ENCODE measurements at places on chromosomes 7 and 10.

GRCh38 chr7:54664235-54665228, 94.5 kb downstream of the SEC61G start:
- DNase-seq, result peak; percentile 65

- no peak for DNase-seq
Observed at GRCh38 chr7:44976040-44976745, 2.6 kb downstream of the MYO1G start.

DNA sequence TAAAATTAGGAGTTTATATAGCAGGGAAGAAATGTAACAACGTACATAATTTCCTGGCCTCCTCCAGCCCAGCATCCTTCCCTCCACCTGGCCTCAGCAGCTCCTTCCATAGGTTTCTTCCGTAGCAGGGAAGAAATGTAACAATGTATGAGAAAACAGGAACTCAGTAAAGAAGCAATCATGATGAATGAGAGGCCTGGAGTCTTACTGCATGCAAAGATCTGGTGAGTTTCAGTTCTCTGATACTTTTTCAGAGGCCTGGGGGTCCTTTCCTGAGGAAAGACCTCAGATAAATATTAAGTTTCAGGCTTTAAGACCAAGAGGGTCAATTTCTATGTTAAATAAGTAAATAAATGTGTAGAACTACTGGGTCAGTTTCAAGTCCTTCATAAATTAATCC, 155.7 kb upstream of the C7orf33 start:
- DNase-seq, result no peak

- no peak for DNase-seq
Observed at GRCh38 chr7:34133983-34134782, 228.8 kb downstream of the BMPER start.

GRCh38 chr7:42736931-42737330, 174.9 kb downstream of the C7orf25 start:
- DNase-seq, result no peak

DNA sequence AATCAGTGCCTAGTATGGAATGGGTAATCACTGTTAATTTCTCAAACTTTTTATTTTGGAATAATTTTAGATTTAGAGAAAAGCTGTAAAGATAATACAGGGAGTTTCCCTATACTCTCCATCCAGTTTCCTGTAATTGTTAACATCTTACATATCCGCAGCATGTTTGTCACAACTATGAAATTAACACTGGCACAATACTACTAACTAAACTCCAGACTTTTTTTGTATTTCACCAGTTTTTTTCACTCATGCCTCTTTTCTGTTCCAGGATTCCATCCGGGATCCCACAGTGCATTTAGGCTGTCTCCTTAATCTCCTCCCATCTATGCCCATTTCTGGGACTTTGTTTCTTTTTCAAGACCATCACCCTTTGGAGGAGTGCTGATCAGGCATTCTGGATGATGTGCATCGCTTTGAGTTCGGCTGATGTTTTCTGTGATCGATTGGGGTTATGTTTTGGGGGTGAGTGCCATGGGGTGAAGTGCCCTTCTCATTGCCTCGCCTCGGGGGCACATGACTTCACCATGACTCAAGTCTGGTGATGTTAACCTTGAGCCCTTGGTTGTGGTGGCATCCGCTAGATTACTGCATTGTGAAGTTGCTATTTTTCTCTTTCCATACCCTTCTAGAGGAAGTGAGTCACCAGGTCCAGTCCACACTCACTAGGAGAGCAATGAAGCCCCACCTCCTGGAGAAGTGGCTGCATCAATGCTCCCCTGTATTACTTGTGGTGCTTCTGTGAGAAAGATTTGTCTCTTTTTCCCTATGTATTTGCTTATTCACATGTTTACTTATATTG, 43.9 kb upstream of the GRB10 start:
- DNase-seq, result no peak

GRCh38 chr7:150435390-150436073, 14.9 kb upstream of the GIMAP8 start:
- DNase-seq, result peak; percentile 13

DNA sequence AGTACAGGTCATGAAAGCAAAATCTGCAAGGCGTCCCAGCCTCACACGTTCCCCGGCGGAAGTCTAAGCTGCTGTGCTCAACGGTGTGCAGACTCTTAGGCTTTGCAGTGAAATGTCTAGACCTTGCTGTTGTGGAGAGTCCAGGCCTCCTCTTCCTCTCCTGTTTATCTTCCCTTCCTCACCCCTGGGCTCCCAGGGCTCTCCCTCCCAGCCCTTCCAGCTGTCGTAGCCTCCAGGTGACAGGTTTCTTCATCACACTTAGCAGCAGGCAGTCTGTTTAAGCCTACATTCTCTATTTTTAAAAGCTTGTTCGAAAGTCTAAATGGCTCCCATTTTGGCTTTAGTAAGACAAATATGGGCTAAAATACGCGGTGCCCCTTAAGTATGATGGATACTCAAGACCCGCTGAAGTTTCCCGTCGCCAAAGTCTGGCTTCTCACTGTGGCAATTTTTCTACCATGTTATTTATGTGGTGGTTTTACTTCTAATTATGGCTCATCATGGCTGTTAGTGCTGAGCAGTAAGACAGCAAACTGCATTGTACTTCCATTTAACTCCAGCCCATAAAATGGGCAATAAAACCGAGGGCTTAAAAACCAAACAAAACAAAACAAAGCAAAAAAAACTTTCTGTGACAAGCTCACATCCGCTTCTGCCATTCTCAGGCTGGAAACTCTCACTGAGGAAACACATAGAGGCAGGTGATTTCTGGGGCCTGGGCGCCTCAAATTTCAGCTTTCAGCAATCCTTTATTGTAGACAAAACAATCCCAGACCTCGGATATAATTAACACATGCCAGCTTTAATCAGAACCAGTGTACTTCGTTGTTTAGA, 243.2 kb downstream of the SNX10 start:
- DNase-seq, result no peak

GRCh38 chr10:100158044-100158805, 27.6 kb downstream of the ERLIN1 start:
- DNase-seq, result no peak

DNA sequence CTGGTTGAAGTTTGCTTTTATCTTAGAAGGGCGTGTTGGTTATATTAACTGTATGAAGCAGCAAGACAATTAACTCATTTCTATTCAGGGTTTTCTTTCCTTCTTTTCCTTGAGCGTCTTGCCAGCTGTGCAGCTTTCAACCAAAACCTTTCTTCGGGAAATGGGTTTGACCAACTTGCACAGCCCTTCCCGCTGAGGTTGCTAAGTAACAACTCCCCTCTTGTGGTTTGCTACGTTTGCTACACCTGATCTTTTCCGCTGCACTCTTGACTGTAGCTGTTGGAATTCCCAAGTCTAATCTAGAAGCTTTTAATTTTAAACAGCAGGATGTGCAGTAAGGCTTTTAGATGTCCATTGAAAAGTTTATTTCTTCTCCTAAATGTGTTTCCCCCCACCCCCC, 116.9 kb downstream of the CDCA7L start:
- DNase-seq, result no peak

DNA sequence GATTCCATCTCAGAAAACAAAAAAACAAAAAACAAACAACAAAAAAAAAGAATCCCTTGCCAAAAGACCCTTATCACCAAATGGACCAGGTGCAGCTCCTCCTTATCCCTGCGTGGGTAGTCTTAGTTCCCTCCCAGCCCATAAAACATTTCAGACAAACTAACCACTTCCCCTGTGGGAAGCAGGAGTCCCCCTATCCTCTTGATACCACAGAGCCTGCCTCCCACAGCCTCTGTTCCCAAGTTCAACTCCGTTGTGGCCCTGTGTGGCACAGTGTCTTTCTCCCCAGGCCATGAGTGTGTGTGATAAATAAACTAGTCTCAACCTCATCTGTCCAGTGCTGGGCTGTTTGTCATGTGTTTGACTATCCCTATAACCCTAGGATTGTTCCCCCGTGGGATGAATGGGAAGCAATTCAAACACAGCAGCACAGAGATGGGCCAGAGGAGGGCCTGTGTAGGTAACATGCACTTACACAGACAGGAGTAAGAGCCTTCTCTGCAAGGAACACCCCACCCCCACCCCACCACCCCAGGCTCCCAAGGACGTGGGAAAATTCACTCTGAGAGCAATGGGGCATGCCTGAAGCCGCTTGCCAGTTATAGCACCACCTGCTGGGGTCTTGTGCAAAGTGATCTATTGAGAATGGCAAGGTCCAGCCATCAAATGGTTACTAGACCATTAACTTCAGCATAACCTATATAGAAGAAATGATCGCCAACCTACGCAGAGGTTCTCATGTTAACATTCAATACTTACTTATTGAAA, 147.1 kb upstream of the GHITM start:
- no peak for DNase-seq

GRCh38 chr7:51029131-51029530, 246.4 kb upstream of the GRB10 start:
- no peak for DNase-seq

DNA sequence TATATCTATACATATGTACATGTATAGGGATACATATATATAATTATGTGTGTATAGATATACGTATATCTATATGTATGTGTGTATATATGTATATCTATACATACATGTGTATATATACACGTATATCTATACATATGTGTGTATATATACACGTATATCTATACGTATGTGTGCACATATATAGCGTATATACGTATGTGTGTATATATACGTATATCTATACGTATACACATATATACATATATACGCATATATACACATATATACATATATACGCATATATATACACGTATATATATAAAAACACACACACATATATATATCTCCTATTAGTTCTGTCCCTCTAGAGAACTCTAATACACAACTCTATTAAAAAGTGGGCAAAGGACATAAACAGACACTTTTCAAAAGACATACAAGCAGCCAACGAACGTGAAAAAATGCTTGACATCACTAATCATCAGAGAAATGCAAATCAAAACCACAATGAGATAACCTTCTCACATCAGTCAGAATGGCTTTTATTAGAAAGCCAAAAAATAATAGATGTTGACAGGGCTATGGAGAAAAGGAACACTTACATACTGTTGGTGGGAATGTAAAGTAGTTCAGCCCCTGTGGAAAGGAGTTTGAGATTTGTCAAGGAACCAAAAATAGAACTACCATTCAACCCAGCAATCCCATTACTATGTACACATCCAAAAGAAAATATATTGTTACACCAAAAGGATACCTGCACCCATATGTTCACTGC, 22.0 kb upstream of the TMEM120A start:
- no peak for DNase-seq

- no peak for DNase-seq
Observed at GRCh38 chr10:72297281-72297804, 23.6 kb downstream of the DDIT4 start.

DNA sequence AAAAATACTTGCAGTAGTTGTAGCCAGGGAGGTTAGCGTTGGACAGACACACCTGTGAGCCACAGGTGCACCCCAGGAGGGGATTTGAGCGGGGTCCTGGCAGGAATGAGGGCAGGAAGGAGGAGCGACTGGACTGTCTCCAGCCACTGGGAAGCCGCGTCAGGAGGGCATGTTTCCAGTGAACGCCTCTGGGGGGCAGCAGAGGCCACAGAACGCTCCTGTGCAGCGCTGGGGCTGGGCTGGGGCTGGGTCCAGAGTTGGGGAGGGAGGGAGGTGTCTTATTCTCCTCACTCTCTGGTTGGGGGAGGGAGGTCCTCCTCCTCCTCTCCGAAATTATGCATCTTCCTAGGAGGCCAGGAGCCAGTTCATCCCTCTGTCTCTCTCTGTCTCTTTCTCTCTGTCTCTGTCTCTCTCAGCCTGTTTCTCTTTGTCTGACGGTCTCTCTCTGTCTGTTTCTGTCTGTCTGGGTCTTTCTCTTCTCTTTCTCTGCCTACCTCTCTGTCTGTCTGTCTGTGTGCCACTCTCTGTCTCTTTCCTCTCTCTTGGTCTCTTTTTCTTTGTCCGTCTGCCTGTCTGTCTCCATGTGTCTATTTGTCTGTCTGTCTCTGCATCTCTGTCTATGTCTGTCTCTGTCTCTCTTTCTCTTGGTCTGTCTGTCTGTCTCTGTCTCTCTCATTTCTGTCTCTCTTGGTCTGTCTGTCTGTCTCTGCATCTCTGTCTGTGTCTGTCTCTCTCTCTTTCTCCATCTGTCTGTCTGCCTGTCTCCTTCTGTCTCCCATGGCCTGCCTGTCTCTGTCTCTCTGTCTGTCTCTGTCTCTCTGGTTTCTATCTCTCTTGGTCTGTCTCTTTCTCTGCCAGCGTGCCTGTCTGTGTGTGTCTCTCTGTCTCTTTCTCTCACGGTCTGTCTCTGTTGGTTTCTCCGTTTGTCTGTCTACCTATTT, 9.9 kb upstream of the PSMG3 start:
- no peak for DNase-seq

DNA sequence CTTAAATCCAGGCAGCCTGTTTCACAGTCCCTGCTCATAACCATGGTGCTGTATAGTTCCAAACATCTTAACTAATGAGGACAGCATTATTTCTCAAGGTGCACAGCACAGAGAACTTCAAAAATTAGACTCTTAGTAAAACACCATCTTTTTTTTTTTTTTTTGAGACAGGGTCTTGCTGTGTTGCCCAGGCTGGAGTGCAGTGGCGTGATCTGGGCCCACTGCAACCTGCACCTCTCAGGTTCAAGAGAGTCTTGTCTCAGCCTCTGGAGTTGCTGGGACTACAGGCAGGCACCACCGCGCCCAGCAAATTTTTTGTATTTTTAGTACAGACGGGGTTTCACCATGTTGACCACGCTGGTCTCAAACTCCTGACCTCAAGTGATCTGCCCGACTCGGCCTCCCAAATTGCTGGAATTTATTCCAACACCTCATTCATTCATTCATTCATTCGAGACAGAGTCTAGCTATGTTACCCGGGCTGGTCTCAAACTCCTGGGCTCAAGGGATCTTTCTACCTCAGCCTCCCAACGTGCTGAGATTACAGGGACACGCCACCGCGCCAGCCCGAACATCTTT, 507 bp upstream of the TMEM254 start:
- DNase-seq, result no peak

DNA sequence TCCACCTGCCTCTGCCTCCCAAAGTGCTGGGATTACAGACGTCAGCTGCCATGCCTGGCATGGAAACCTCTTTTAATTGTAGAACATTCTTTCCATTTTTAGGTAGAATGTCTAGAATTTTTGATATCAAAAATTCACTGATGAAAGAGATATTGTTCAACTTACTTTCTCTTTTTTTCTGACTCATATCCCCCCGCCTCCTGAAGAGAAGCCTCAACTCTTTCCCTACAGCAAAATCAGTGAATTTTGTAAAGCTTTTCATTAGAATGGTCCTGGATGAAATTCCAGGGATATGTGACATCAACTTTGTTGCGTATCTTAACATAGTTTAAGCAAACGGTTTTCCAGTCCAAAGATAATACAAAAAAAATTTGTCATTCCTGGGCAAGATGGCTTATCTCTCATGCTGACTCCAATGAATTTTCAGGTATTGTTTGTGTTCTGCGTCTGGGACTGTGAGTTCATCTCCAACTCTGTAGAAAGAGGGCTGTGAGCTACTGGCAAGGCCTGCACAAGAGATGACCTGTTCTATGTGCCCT, 256.8 kb downstream of the BMPER start:
- DNase-seq, result no peak

- no peak for DNase-seq
Observed at GRCh38 chr7:118109607-118110006, 74.4 kb upstream of the LSM8 start.

Measured in substantia nigra (tissue), 51 donors.